RPMI7951 (cell line): ENCODE measurements at places on chromosomes 1 and 21.

DNA sequence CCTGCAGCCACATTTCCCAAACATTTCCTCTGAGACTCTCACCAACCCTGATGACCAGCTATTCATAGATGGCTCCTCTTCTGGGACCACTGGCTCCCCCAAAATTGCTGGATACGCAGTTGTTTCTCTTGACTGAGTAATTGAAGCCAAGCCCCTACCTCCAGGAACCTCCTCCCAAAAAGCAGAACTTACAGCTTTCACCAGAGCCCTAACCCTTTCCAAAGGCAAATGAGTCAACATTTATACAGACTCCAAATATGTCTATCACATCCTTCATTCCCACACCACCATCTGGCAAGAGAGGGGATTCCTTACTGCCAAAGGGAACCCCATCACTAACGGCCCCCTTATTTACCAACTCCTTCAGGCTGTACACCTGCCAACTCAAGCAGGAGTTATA is 20.3 kb upstream of the CA6 start:
- no peak for DNase-seq

DNA sequence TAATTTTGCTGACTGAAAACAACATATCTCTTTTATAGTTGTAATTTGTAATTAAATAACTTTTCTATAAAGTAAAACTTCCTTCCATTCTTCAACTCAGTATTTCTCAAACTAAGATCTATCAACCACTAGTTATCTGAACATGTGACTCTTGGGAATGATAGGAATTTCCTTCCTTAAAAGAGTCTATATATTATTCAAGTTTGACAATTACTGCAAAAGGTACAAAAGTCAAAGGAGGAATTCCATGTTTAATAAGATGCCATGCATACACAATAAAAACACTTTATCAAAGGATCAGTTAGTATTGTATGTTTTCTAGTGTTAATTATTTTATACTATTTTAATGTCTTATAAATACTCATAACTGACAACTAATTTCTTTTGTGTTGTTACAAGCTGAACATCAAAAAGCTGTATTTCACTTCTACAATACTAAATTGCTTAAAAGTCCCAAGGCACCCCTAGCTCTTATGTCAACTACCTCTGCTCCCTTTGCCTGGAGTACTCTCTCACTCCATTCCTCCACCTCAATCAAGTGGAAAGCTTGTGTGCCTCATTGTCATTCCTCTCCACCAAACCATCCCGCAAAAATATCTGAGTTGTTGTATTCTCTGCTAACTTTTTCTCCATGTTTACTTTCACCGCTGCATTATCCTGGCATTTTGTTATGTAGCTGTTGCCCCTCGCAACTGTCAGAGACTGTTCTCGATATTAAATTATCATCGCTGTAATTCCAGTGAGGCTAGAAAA is 67.9 kb downstream of the SLC44A5 start:
- no peak for DNase-seq

GRCh38 chr21:29667651-29668050 is 272.1 kb downstream of the GRIK1 start:
- peak; percentile 1 for DNase-seq

GRCh38 chr1:201508809-201509208 is 1.9 kb upstream of the CSRP1 start:
- DNase-seq, result no peak
